ENCODE measurements at places on chromosomes 4 and X.

DNA sequence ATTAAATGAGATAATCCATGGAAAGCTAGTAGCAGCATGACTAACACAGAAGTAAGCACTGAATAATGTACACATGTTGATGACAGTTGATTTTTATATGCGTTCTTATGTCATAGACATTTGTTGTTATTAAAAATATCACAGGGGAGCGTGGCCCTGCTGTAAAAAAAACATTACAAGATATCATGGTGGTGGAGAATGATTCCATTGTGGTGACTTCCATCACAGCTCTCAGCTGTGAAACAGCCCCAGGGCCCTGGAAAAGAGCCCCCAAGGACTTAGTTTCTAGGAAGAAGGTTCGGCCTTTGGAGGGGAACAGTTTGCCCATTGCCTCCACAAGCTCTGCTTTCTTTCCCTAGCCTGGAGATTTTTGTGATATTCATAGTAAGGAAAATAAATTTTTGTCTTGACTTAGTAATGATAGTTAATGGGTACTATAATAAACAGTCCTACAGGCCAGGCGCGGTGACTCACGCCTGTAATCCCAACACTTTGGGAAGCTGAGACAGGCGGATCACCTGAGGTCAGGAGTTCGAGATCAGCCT lies 49.9 kb downstream of the FAM114A1 start:
- peaks cover 15% of the 10 kb centered on the region for H3K4me1 ChIP-seq
- H3K27ac ChIP-seq = no peak overlapping the region
- ATAC-seq = no peak
- no peaks in the 10 kb centered on the region for H3K36me3 ChIP-seq

DNA sequence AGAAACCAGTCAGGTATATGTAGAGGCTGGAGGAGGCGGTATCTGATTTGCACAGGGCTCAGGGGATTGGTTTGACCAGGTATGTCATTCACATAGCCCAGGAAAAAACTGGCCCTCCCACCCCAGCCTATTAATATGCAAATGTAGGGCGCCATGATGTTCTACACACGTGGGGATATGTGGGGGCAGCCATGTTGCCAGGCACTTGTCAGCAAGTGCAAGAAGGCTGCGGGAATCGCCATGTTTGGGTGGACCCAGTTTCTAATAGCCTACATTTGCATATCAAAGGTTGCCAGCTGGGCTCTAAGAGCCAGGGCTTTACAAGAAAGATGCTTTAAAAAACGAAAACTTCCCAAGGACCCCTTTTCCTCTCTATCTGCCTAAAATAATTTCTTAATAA lies 335.1 kb downstream of the SMARCA1 start:
- H3K4me3 ChIP-seq = no peak overlapping the region
- H3K27me3 ChIP-seq = no peaks in the 10 kb centered on the region
- no peaks in the 10 kb centered on the region for H3K4me1 ChIP-seq
- no peaks in the 10 kb centered on the region for H3K36me3 ChIP-seq
- H3K27ac ChIP-seq = no peak overlapping the region
- ATAC-seq = no peak

- no peak overlapping the region for H3K4me3 ChIP-seq
- H3K4me1 ChIP-seq = no peaks in the 10 kb centered on the region
- no peak overlapping the region for H3K27ac ChIP-seq
- no peak for ATAC-seq
- H3K27me3 ChIP-seq = peaks cover 25% of the 10 kb centered on the region
These were observed 28.2 kb downstream of the WDFY3 start for GRCh38 chr4:84938316-84938715.

DNA sequence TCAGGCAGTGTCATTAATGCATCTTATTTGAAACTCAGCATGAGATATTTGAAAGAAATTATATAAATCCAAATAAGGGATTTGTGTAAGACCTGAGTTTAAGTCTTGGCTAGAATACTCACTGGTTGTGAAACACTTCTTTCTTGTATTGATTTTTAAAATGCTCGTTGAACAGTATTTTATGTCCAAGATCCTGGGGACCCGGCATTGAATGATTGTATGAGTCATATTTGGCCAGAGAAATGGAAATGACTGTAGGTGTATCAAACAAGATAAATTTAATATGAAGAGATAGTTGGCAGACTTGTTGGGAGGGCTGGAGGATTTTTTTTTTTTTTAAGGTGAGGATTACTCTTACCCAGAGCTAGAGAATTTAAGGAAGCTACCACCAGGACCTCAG lies 606.1 kb upstream of the CPEB2 start:
- H3K36me3 ChIP-seq = no peaks in the 10 kb centered on the region
- H3K27me3 ChIP-seq = no peaks in the 10 kb centered on the region
- no peak for ATAC-seq

GRCh38 chrX:110087485-110088356 lies 84.8 kb downstream of the TMEM164 start:
- H3K36me3 ChIP-seq = no peaks in the 10 kb centered on the region
- peaks cover 31% of the 10 kb centered on the region for H3K4me1 ChIP-seq
- peak overlapping the region; percentile 17 for H3K27ac ChIP-seq
- no peaks in the 10 kb centered on the region for H3K27me3 ChIP-seq
- ATAC-seq = no peak
- no peak overlapping the region for H3K4me3 ChIP-seq

GRCh38 chr4:178293601-178294000 lies 851.4 kb upstream of the AGA start:
- H3K36me3 ChIP-seq = no peaks in the 10 kb centered on the region
- no peaks in the 10 kb centered on the region for H3K4me1 ChIP-seq
- H3K27me3 ChIP-seq = no peaks in the 10 kb centered on the region

DNA sequence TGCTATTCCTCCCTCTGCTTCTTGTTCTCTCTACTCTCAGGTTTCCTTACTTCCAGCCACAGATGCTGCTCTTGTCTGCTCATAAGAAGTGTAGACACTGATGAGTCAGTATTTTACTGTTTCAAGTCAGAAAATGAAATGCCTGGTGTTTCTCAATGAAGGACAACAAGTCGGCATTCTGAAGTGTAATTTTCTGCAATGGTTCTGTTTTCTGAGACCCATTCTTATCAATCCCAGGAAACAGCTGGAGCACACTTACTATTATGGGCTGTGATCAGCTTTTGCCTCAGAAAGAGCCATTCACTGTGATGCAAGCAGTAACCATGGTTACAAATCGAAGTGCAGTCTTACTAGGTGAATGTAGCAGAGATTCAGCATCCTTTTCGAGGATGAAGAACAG lies 42.0 kb downstream of the SLC4A4 start:
- no peak overlapping the region for H3K4me3 ChIP-seq
- no peaks in the 10 kb centered on the region for H3K36me3 ChIP-seq
- no peaks in the 10 kb centered on the region for H3K4me1 ChIP-seq
- no peaks in the 10 kb centered on the region for H3K27me3 ChIP-seq

- no peak overlapping the region for H3K27ac ChIP-seq
- no peak for ATAC-seq
- H3K27me3 ChIP-seq = peaks cover 65% of the 10 kb centered on the region
- peaks cover 13% of the 10 kb centered on the region for H3K4me1 ChIP-seq
These were observed 20.8 kb upstream of the ABCG2 start for GRCh38 chr4:88179261-88179660.

DNA sequence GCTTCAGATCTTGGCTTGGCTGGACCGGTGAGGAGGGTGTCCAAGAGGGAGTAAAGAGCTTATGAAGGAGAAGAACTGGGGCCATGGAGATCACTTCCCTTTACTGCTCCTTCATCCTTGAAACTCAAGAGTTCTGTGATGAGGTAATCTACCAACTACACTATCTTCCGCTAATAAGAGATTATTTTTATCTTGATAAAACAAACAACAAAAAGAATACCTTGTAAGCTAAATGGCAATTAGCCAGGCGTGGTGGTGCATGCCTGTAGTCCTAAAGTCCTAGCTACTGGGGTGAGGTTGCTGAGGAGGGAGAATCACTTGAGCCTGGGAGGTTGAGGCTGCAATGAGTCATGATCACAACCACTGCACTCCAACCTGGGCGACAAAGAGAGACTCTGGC lies 47.4 kb downstream of the HAUS3 start:
- H3K27ac ChIP-seq = no peak overlapping the region
- H3K36me3 ChIP-seq = peaks cover 28% of the 10 kb centered on the region
- H3K27me3 ChIP-seq = no peaks in the 10 kb centered on the region

DNA sequence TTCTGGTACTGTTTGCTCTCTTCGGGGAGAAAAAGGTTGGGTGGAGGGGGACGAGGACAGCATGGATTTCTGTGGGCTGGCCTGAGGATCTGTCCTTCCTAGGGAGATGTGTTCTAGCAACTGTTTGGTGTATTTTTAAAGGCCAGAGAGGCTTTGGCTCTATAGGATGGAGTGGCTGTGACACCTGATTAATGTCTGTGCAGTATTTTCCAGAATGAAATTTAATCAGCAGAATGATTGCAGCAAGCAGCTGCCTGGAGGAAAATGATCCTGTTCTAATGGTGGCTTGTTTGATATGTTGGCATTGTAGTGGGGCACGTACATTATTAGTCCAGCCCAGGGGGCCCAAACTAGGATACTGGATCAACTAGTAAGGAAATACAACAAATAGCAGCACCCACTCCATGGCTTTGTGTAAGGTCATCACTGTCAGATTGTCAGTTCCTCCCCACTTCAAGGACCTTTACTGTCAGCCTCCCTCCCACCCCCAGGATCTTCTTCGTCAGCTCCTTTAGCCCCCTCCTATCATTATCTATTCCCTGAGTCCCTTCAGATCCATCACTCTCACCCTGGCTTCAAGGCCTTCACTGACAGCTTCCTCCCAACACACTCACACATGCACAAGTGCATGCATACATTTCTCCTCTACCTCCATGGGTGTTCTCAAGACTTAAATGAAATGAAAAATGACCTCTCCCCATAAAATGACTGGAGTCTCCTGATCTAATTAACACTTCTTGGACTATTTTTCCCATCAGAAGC lies 10.4 kb upstream of the TMEM255A start:
- no peaks in the 10 kb centered on the region for H3K27me3 ChIP-seq
- no peaks in the 10 kb centered on the region for H3K36me3 ChIP-seq
- H3K27ac ChIP-seq = no peak overlapping the region
- no peak overlapping the region for H3K4me3 ChIP-seq

DNA sequence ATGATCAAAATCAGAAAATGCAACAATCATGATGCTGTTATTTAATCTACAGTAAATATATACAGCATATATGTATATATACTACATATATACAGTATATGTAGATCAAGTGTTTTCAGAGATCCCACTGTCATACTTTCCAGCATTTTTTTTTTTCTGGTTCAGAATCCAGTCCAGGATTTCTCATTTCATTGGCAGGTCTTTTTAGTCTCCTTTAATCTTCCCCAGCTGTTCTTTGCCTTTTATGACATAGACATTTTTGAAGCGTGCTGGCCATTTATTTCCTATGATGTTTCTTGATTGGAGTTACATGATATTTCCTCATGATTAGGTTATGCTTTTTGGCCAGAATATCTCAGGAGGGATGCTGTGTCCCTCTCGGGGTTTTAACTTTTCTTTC lies 92.0 kb upstream of the TLR2 start:
- peaks cover 56% of the 10 kb centered on the region for H3K36me3 ChIP-seq
- no peak overlapping the region for H3K4me3 ChIP-seq
- no peak for ATAC-seq

- no peak overlapping the region for H3K27ac ChIP-seq
- H3K27me3 ChIP-seq = peaks cover 38% of the 10 kb centered on the region
- no peaks in the 10 kb centered on the region for H3K4me1 ChIP-seq
- no peak overlapping the region for H3K4me3 ChIP-seq
- ATAC-seq = no peak
These were observed 46.1 kb upstream of the LNX1 start for GRCh38 chr4:53637348-53637747.

DNA sequence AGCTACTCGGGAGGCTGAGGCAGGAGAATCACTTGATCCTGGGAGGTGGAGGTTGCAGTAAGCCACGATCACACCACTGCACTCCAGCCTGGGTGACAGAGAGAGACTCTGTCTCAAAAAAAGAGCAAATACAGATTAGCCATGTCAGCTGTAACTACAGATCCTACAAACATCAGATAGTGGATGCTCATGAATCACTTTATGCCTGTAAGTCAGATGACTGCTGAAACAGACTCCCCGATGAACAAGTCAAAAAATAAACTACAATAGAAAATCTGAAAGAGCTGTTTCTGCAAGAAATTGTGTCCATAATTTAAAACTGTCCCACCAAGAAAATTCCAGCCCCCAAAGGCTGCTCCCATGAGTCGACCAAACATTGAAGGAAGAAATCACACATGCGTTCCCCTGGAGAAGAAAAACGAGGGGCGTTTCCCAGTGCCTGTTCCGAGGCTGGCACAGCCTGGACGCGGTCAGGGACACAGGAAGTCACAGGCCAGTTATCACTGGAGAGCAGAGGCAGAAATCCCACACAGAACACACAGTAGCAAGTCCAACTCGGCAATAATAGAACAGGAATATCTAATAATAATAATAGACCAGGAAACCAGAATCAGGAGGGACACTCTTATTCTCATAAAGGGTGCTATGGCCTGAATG lies 30.0 kb upstream of the GTPBP6 start:
- peaks cover 4% of the 10 kb centered on the region for H3K4me1 ChIP-seq
- H3K27me3 ChIP-seq = no peaks in the 10 kb centered on the region
- no peak for ATAC-seq

DNA sequence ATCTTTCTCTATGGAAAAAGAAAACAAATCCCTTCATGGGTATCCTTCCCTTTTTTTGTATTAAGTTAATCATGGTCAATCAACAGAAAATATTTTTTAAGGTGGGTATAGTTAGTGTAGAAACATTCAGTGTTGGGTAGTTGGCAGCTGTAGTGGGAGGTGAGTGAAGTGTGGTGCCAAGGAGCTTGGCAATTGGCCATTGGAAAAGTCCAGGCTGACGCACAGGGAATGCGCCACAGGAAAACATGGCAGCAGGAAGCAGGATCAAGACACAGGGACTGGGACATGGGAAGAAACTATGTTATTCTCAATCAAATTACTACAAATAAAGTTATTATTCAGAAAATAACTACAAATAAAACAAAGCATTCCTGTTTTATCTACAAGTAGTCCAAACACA lies 20.0 kb downstream of the PALLD start:
- ATAC-seq = no peak
- peaks cover 14% of the 10 kb centered on the region for H3K27me3 ChIP-seq
- H3K27ac ChIP-seq = no peak overlapping the region
- no peaks in the 10 kb centered on the region for H3K36me3 ChIP-seq
